ENCODE measurements at places on chromosomes 1 and 21.

GRCh38 chr21:37278199-37278598, 11.1 kb upstream of the VPS26C start:
- no peak for DNase-seq

GRCh38 chr1:235995511-235995910, 69.4 kb downstream of the NID1 start:
- DNase-seq = peak; percentile 81

- DNase-seq = no peak
Observed at GRCh38 chr1:56333461-56333860, 245.9 kb downstream of the PLPP3 start.

- no peak for DNase-seq
Observed at GRCh38 chr1:177944016-177944949, 25.6 kb downstream of the SEC16B start.

DNA sequence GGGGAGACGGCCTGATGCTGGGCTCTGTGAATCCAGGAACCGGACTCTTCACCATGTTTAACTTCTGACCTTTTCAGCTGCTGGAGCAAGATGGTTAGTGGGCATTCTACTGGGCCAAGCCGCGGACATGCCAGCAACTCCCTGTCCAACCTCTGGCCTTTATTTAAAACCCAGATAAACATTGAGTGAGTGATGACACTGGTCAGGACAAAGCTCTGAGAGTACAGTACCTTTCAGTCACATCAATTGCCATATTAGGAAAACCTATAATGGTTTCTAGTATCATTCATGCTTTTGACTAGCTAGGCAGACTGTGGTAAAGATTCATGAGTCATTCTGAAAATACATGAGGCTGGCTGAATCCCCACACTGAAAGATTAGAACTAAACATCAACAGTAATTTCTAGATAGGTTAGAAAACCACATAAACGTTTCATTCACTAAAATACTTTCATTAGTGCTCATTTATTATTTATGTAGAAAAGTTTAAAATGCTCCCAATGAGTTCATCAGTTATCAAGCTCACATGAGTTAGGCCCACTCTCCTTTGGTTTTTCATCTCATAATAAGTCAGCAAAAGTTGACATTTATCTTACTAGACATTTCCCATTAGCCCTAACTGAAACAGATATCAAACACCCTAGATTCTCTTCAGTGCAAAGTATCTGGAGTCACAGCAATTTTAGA, 7.1 kb upstream of the ACTA1 start:
- DNase-seq = no peak

GRCh38 chr1:34984435-34984792, 733 bp downstream of the TMEM35B start:
- peak; percentile 32 for DNase-seq
